ENCODE measurements at places on chromosomes 7 and 10. TPM values are rescaled to one million over a fixed set of nuclear protein-coding genes. Genes with fewer than 3 reads are reported as not detected.

The C10orf62 gene
- not detected for total RNA-seq

The NPSR1 gene
- not detected for total RNA-seq

The TUBB8 gene
- not detected for total RNA-seq

The GRM8 gene
- not detected for total RNA-seq

The CALHM3 gene
- not detected for total RNA-seq

The FGFR2 gene
- total RNA-seq: 54.0 TPM

The AKR1D1 gene
- not detected for total RNA-seq
